Fibroblast of pulmonary artery (primary cell): ENCODE measurements at places on chromosomes 3 and 15.

DNA sequence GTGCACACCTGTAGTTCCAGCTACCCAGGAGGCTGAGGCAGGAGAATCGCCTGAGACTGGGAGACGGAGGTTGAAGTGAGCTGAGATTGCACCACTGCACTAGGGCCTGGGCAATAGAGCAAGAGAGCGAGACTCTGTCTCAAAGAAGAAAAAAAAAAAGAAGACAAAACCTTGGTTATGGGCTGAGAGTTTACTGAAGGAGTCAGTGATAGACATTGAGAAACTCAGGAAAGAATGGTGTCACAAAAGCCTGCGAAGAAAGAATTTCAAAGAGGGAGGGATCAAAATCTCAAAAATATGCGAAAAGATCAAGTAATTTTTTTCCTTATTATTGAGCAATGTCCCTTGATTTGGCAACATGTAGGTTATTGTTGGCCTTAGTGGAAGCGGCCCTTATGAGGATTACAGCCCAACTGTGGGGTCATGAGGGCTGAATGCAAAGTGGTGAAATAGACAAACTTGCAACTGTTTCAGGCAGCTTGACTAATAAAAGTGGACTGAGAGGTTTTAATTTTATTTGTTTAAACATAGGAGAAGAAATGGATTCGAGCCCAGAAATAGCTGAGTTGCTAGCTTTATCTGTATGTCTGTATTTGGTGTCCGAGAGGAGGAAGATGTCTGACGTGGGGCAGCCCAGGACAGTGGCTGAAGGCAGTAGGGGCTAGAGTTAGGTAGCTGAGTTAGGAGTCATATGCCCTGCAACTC lies 18.8 kb upstream of the CELF6 start:
- DNase-seq = peak; percentile 98

- no peak for DNase-seq
Measured at GRCh38 chr3:197093871-197094270, 64.3 kb upstream of the MELTF start.

- DNase-seq = no peak
Measured at GRCh38 chr3:64464955-64465354, 222.8 kb downstream of the ADAMTS9 start.

GRCh38 chr3:41104147-41104546 lies 95.2 kb upstream of the CTNNB1 start:
- DNase-seq = no peak

- peak; percentile 57 for DNase-seq
Measured at GRCh38 chr3:192482391-192482790, 244.9 kb downstream of the FGF12 start.

DNA sequence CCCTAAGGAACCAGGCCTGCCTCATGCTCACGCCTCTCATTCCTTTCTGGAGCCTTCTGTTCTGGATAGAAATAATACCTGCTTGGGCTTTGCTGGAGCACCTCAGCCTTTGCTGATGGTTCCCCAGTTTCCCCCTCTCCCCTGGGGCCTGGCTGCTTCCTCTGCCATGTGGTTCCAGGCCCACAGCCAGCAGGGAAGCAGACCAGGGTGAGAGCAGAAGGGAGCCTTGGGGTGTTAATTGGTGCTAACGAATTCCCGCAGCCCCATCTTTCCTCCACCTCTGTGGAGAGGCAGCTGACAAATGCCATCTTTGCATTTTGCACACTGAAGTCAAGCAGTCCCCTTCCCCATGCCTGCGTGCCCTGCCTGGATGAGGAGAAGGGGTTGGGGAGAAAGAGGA lies 13.1 kb upstream of the CORO2B start:
- no peak for DNase-seq

DNA sequence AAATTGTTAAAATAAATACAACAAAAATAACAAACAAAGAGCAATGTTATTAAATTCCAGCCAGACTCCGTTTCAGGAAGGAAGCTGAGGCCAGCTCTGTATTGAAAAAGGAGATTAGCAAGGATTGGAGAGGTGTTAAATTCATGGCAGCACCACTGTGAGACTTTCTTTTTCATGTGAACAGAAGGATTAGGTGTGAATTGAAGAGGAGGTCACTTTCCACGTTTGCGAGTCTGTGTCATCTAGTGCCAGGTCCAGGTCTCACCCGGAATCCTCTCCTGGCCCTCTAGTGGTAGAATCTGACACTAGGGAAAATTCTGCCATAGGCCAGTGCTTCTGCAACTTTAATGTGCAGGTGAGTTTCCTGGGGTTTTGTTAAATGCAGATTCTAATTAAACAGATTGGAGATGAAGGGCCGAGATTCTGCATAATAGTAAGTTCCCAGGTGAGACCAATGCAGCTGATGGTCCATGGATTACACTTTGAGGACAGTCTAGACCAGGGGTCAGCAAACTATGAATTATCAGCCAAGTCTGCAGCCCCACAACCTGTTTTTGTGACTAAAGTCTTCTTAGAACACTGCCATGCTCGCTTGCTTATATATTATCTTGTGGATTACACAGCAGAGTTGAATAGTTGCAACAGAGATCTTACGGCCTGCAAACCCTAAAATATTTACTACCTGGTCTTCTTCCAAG lies 9.2 kb upstream of the SLC6A1 start:
- peak; percentile 42 for DNase-seq

GRCh38 chr3:35537265-35537664 lies 102.1 kb upstream of the ARPP21 start:
- DNase-seq = peak; percentile 29

GRCh38 chr15:74438721-74439316 lies 5.1 kb upstream of the SEMA7A start:
- DNase-seq = peak; percentile 83

GRCh38 chr15:42759093-42759492 lies 22.2 kb upstream of the CDAN1 start:
- no peak for DNase-seq

DNA sequence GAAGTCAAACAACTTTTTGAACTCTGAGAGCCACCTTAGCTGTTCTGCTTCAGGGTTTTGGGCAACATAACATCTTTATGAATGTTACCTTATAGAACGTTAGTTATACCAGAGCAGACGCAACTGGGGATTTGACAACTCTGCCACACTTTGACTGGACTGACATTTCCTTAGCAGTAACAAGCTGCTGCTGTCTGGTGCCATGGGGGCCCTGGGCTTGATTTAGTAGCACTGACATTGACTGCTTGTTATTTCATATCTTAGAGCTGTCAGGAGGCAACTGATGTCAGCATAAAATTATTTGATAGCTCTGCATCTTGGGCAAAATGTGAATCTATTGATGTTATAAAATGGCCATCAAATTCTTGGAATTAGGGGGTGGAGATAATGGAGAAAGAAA lies 285.4 kb downstream of the ROBO2 start:
- DNase-seq = no peak

DNA sequence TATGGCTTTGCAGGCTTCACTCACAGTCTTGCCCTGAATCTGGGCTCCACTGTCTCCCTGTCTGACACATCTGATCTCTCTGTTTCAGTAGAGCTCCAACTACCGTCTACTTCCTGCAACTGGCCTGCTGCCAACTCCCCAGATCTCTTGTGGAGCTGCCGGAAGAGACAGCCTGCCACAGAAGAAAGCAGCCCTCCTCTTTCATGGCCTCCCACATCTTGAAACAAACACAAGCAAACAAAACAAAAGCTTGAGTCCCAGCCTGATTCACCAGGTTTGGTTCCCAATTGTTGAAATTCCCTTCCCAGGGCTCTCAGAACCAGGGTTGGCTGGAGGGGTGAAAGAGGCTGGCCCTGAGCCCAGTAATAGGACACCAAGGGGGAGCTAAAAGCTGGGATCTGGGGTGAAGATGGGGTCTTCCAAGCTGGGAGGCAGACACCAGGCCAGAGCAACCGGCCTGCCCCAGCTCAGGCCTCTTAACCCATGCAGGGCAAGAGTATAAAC lies 55.3 kb upstream of the CA12 start:
- DNase-seq = peak; percentile 89

GRCh38 chr15:40151991-40152390 lies 8.9 kb upstream of the BUB1B start:
- no peak for DNase-seq

- no peak for DNase-seq
Measured at GRCh38 chr3:107985496-107985895, 105.3 kb downstream of the CD47 start.

DNA sequence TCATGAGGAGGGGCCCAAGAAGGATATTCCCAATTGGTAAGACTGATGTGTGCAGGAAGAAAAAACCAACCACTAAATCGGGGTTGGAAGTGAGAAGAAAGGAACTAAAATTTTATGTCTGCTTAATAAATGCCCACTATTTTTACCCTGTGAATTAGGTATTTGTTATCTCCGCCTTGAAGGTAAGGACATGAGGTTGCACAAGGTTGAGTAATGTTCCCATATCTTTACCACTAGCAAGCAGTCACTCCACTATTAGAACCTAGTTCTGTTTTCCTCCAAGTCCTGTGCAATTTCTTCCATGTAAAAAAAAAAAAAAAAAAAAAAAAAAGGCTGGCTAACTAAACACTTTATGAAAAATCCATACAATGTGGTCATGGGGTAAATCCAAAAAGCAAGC lies 318.5 kb upstream of the SLCO3A1 start:
- no peak for DNase-seq

GRCh38 chr15:47412136-47412535 lies 305.2 kb upstream of the SEMA6D start:
- peak; percentile 16 for DNase-seq

DNA sequence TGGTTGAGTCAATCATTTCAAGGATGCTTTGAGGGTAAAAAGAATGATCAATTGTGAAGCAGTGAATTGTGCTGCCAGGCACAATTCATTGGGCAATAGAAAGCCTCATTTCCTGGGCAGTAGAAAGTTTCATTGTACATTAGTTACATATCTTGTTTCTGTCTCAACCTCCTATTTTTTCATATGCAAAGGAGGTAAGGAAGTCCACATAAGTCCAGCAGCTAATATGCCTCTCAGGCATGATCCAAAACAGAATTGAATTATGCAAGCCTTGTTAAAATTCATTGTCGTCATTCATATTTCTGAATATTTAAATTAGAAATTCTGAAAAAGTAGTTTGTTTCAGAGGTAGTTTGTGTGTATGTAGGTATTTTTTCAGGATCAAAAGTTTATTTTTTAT lies 65.8 kb downstream of the TFRC start:
- DNase-seq = peak; percentile 6

GRCh38 chr3:15450438-15451215 lies 23.2 kb downstream of the EAF1 start:
- DNase-seq = no peak

DNA sequence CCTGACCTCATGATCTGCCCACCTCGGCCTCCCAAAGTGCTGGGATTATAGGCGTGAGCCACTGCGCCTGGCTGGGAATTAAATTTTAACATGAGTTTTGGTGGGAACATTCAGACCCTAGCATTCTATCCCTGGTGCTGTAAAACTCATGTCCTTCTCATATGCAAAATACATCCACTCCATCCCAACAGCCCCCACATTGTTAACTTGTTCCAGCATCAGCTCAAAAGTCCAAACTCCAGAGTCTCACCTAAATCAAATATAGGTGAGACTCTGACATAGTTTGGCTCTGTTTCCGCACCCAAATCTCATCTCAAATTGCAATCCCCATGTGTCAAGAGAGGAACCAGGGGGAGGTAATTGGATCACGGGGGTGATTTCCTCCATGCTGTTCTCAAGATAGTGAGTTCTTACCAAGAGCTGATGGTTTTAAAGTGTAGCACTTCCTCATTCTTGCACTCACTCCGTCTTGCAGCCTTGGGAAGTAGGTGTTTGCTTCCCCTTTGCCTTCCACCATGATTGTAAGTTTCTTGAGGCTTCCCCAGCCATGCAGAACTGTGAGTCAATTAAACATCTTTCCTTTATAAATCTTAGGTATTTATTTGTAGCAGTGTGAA lies 96.2 kb upstream of the PLCL2 start:
- no peak for DNase-seq

DNA sequence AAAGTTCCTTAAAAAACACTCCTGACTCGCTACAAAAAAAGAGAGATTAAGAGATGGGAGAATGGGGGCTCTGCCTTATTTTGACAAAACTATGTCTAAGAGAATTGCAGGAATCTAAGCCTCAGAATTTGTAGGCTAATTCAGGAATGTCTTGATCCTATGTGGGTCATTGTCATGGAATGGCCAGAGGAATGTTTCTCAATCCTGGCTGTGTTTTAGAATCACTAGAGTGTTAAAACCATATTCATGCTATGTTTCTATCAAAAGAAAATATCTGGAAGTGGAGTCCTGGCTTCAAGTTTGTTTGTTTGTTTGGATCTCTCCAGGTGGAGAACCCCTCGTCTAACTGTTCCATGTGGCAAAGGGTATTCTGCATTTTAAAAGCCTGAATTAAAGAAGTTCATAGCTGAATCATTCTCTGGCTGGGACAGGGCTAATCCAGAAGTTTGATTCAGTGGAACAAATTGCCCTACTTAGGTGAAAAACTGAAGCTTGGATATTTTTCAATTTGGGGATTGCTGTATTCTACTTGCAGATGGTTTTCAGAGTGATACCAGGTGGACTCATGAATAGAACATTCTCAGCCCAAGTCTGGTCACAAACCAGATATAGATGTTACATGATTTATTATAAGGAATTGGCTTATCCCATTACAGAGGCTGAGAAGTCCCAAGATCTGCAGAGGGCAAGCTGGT lies 28.2 kb downstream of the GJD2 start:
- peak; percentile 6 for DNase-seq

- DNase-seq = no peak
Measured at GRCh38 chr3:170002231-170002630, 35.6 kb upstream of the GPR160 start.

DNA sequence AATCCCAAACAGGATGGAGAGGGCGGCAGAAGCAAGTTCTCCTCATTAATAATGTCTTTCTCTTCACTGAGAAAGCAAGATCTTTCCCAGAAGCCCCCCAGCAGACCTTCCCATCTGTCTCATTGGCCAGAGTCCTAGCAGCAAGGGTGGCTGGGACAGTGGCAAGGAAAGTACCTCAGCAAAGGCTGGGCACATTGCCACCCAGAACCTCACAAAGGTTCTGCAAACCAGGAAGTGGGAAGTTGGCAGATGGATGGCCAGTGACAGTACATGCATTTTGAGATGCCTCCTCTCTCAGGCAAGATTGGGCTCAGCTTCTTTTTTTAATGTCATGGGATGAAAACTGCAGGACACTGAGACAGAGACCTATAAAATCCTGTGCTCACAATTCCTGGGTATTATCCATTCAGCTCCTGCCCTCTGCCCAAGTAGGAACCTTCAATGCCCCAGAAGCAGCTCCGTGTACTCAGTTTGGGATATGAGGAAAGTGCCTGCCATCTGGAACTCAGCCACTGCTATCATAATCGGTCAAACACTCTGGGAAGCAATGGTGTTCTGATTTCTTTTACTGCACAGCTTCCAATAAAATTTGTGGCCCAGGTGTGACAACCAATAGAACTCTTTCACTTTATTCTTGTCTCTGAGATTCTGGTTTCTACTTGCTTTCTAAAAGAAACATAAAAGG lies 25.5 kb downstream of the DPH3 start:
- peak; percentile 14 for DNase-seq

- no peak for DNase-seq
Measured at GRCh38 chr3:140244893-140245292, 309.9 kb downstream of the CLSTN2 start.

DNA sequence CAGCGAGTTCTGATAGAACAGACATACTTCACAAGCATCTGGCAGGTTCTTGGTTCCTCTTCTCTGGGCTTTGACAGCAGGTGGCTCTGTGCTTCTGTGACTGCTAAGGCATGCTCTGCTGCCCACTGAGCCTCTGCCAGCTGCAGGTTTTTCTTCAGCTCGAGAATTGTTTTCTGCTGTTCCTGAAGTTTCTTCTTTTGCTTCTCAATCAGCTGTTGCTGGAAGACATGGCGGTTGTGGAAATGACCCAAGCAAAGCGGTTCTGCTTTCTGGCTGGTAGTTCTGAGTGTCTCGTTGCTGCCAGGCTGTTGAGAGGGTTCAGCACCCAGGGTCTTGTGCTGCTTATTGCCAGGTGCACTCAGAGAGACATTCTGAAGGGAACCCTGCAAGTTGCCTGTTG lies 50.8 kb downstream of the CCDC191 start:
- no peak for DNase-seq

- no peak for DNase-seq
Measured at GRCh38 chr3:151625586-151625985, 108.1 kb upstream of the AADACL2 start.
